ENCODE measurements at places on chromosomes 4 and X.

- DNase-seq = no peak
Measured at GRCh38 chr4:140739971-140740370, 16.2 kb downstream of the TBC1D9 start.

GRCh38 chr4:99104153-99104552, 15.6 kb upstream of the ADH5 start:
- no peak for DNase-seq

GRCh38 chr4:66489783-66490452, 819.6 kb upstream of the EPHA5 start:
- DNase-seq = no peak

DNA sequence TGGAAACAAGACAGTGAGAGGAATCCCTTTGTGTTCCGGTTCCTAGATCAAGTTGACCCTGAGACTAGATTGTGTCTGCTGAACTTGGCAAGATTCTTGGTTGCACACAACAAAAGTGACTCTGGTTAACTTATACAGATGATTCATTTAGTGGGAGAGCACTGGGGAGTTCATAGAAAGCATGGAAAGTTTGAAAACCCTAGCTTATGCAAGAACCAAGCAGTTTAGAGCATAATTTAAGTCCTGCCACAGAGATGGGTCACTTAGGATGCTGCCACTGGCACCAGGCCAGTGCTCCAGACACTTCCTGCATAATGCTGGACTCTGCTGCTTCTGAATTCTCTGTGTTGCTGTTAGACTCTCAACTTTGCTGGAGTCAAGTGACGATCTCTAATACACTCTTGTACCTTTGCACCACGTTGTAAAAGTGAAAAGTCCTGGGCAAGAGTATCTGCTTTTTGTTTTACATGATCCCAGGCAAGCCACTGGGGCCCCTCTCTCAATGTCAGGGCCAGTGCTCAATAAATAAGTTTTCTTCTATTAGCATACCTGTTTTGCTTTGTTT, 12.7 kb upstream of the DCUN1D4 start:
- DNase-seq = no peak

DNA sequence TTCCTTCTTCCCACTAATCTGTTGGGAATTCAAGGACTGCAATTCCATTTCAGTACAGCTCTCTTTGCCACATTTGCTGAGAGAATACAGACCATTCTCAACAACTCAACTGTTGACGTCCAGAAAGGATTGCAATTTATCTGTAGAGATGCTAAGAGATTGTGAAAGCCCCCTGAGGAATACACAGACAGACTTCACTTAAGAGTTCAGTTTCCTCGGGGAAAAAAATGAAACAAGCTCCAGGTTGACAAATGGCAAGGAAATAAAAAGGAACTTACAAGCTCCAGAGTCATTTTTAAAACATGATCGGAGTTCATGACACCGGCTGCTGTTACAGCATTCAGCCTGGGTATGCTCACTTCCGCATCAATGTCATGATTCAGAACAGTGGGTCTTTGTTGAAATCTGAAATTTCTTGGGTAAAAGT, 13.8 kb downstream of the TLR10 start:
- no peak for DNase-seq

DNA sequence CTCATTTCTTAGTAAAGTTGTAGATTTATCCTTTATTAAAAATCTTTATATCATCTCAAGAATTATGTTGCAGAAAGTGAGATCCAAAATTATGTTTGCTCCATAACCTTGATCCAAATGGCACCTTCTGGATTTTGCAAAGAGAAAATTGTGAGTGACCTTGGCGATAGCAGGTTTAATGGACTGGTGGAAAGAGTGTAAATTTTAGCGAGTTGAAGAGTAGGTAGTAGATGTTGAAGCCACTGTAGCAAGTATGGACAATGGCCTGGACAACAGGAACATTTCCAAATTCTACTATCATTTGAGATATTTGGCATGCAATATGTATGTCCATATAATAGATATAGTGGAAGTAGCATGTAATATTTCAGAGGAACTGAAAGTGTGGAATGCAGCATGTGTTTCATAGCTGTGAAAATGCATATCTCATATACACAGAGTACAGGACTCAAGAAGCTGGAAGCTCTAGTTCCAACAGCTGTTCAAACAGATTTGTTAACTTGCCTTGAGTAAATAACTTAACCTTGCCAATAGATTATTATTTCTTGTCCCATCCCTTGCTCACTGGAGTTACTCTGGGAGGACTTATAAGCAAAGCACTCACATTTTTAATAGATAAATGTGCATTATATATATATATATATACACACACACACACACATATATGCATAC, 152.5 kb upstream of the TLL1 start:
- no peak for DNase-seq
